ENCODE measurements at places on chromosomes 7 and 10.

DNA sequence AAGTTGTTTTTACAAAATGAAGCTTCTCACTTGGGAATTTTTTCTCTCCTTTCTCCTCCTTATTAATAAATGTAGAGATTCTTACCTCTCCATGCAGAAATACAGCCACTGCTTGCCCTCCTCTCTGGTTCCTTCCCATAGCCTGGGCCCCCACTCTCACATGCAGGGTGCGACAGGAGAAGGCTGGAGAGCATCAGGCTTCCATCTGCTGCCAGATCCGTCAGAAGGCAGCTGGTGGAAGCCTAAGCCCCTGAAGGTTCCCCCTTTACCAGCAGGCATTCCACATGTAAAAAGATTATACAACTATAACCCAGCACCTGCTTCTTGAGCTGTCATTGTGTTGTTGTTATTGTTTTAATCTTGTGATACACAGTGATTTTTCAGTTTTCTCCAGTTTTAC, 314.2 kb downstream of the LHFPL3 start:
- DNase-seq: no peak

- no peak for DNase-seq
Observed at GRCh38 chr10:61465901-61466632, 12.9 kb upstream of the TMEM26 start.

DNA sequence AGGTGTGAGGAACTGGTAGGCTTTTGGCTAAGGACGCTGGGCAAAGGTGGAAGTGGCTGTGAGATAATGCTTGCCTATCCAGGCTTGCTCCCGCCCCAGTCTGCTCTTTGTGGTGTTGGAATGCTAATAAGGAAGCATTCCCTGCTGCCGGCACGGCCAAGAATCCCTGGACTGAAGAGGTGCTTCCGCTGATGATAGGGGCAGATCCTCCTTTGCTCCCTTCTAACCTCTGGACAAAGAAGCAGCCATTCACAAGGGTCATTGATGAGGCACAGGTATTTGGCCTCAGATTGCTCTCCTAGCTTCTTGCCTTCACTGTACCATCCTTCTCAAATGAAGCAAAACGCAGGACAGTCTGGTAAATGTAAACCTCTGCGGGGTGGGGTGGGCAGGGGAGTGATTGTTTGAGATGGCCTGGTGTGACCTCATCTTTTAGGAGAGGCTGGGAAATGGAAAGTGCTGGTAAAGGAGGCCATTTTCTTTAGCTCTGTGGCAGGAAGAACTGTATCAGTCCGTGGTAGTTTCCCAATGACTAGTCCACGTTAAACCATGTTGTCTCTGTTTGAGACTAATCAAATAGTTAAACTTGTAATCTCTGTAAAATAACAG, 1.7 kb downstream of the PGAM1 start:
- DNase-seq: no peak

- no peak for DNase-seq
Observed at GRCh38 chr7:128233471-128233870, 7.6 kb upstream of the LEP start.

Measured in keratinocyte (primary cell).